ENCODE measurements at places on chromosomes 1 and 21.

- peak overlapping the region; percentile 83 for H3K4me3 ChIP-seq
- H3K27me3 ChIP-seq: no peaks in the 10 kb centered on the region
- H3K4me1 ChIP-seq: peaks cover 44% of the 10 kb centered on the region
These were observed 1.3 kb downstream of the AMIGO1 start for GRCh38 chr1:109508001-109508872.

DNA sequence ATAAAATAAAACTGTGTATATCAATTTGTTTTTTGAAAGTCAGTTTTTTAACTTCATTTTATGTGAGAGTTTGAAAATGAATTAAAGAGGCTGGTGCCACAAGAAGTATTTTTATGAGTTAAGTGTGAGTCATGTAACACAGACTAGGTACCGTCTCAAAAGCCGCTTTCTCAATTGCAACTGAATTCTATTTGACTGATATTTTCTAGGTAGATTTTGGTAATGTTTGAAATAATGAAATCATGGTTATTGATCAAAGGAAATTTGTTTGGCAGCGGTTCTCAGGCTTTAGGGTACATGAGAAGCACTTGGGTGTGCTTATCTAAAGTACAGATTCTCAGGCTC lies 4.6 kb downstream of the SNX27 start:
- no peaks in the 10 kb centered on the region for H3K27me3 ChIP-seq
- H3K4me3 ChIP-seq: no peak overlapping the region
- H3K27ac ChIP-seq: no peak overlapping the region
- H3K4me1 ChIP-seq: peaks cover 53% of the 10 kb centered on the region
- no peak for DNase-seq

DNA sequence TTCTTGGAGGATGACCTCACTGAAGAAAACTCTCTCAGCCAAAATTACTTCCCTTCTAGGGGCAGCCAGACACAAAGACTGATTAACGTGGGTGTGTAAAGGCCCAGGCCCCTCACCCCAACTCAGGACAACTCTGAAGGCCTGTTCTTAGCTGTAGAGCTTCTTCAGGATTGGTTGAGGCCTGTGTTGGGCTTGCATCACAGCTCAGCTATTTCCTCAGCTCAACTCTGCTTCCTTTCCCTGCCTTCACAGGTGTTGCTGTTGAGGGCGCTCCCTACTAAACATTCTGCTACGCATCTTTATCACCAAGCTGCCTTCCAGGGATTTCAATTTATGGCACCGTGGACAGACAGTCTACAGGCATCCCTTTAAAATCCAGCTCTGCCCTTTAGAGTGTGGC lies 36.8 kb downstream of the MAB21L3 start:
- peaks cover 12% of the 10 kb centered on the region for H3K4me1 ChIP-seq
- no peaks in the 10 kb centered on the region for H3K27me3 ChIP-seq
- H3K4me3 ChIP-seq: no peak overlapping the region

DNA sequence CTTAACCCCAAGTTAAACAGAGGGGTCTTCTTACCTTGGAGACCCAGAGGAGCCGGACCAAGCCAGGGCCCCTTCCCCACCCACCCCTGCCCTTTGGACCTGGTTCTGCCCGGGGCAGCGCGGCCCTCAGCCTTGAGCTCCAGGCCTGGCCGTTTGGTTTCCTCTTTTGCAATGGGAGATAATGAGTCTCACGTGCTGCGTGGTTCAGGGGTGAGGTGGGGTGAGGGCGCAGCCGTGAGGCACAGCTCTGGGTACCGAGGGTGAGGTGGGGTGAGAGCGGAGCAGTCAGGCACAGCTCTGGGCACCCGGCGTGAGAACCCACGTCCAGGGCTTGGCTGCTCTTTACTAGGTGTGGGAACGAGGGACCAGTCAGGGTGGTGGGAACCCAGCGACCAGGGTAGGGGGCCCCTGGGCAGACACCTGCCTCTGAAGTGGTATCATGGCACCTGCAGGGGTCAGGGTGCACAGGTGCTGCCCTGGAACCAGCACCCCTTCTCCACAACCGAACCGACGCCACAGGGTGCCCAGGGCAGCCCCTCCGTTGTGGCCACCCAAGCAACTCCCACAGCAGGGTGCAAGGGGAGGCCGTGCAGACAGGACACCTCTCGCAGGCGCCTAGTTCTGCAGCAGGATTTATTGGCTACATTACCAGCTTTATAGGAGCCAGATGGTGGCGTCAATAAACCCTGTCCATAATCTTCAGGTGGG lies 182.2 kb downstream of the PRDM16 start:
- H3K27me3 ChIP-seq: no peaks in the 10 kb centered on the region
- H3K4me1 ChIP-seq: no peaks in the 10 kb centered on the region
- no peaks in the 10 kb centered on the region for H3K36me3 ChIP-seq
- no peak overlapping the region for H3K27ac ChIP-seq
- no peak for DNase-seq

DNA sequence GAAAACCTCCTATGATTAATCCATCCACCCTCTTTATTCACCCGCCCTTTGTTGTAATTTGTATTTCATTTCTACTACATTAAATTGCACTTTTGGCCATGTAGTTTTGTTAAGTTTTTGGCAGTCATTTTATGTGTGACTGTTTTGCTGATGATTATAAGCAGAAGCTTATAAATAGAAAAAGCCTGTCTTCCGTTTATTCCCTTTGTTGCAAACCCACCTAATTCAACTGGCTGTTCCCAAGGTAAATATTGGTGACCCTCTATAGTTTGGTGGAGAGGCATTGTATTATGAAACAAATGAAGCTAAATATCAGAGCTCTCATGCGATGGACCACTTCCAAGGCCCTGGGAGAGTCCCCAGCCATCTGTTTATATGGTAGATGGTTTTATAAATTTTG lies 36.7 kb upstream of the IGSF3 start:
- H3K4me1 ChIP-seq: no peaks in the 10 kb centered on the region
- H3K36me3 ChIP-seq: no peaks in the 10 kb centered on the region
- H3K27me3 ChIP-seq: peaks cover 6% of the 10 kb centered on the region
- no peak for DNase-seq
- no peak overlapping the region for H3K4me3 ChIP-seq

DNA sequence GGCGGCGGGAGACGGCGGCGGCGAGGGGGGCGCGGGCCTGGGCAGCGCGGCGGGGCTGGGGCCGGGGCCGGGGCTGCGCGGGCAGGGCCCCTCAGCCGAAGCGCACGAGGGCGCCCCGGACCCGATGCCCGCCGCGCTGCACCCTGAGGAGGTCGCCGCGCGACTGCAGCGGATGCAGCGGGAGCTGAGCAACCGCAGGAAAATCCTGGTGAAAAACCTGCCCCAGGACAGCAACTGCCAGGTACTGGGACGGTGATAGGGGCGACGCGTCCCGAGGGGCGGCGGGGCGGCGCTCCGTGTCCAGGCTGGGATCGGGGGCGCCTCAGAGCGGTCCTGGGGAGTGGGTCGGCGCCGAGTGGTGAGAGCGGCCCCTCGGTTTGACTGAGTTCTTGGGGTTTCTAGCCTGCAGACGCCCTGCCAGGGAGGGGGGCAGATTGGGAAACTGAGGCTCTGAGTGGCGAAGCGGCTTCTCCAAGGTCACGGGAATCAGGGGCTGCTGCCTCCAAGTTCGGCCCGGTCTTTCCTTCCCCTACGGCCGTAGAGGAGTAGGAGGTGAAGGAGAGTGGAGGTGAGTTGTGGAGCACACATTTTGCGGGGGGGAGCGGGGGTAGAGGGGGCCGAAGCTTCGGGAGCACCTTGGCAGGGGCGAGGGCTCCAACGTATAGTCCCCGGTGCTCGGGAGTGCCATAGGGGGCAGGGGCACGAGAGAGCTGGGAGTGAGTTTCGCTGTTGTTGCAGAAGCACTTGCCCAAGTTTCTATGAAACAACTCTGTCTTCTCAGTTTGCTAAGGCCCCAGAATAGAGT lies 508 bp downstream of the RAVER2 start:
- H3K27me3 ChIP-seq: no peaks in the 10 kb centered on the region
- peaks cover 30% of the 10 kb centered on the region for H3K4me1 ChIP-seq
- H3K27ac ChIP-seq: peak overlapping the region; percentile 83
- H3K4me3 ChIP-seq: peak overlapping the region; percentile 94

- H3K27ac ChIP-seq: no peak overlapping the region
- H3K4me1 ChIP-seq: peaks cover 7% of the 10 kb centered on the region
- H3K36me3 ChIP-seq: no peaks in the 10 kb centered on the region
- H3K4me3 ChIP-seq: no peak overlapping the region
- no peak for DNase-seq
These were observed 147.8 kb downstream of the OMA1 start for GRCh38 chr1:58398714-58399113.

DNA sequence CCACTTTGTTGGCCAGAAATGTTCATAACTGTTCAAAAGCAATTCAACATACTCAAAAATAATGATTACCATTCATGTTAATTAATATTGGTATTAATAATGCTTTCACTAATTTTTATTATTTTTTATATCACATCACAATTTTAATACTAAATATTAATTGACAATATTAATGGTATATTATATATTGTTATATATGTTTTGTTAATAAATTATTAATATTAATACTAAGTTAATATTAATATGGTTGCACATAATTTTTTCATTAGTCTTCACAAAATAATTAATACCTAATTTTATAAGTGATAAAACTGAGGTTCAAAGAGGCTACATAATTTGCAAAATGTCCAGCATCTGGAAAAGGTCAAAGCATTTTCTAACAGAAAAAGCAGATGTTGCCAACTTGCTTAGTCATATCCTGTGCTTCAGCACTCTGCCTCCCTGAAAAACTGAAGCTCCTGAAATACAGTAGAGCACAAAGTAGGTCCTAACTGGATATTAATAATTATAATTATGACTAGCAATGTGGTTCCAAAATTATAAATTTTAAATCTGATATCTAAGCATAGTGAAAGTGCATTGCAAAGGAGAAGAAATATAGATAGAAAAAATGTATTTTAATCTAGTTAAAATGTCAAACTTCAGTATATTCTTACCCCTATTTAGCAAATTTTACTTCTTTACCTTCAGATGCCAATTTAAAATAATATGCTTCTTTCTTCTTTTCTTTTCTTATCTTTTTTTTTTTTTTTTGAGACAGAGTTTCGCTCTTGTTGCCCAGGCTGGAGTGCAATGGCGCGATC lies 123.2 kb upstream of the TNFSF4 start:
- no peak overlapping the region for H3K4me3 ChIP-seq
- H3K27me3 ChIP-seq: no peaks in the 10 kb centered on the region
- DNase-seq: no peak
- H3K4me1 ChIP-seq: peaks cover 4% of the 10 kb centered on the region
- H3K36me3 ChIP-seq: no peaks in the 10 kb centered on the region

DNA sequence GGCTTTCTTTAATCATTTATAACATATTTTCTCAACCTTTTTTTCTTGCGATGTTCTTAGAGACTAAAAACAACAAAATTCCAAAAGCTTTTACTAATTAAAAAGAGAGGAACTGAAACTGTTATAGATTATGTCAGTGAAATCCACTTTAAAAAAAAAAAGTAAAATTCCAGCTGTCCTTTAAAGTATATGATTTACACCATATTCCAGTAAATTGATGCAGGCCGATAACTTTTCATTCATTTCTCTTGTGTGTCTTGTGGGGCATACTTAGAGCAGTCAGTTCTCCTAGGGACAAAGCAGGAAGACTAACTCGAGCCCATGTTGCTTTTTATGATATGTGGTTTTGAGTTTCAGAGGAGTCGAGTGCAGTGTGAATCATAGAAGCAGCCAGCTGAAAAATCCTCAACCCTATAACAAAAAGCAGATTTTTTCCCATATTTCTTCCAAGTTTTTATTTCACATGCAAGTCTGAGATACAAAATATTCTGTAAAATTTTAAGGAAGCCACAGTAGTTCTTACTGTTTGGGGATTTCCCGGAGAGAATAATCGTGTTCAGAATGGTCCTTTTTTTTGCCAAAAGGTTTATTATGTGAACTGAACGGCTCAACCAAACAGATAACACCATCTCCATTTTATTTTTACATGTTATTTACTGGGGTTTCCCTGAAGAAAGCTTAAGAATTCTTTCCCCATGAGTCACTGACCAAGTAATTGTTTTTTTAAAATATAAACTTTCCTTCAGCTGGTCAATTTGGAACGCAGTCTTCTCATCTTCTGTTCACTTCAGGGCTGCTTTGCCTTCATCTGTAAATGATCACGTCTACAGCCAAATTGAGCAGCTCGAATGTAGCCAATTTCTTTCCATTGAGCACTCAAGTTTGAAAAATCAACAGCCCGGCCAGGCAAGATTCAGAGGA lies 77.0 kb upstream of the C1orf105 start:
- no peak overlapping the region for H3K27ac ChIP-seq
- H3K4me1 ChIP-seq: peaks cover 8% of the 10 kb centered on the region
- DNase-seq: no peak
- no peaks in the 10 kb centered on the region for H3K27me3 ChIP-seq
- H3K36me3 ChIP-seq: no peaks in the 10 kb centered on the region

GRCh38 chr1:35561972-35562680 lies 4.5 kb downstream of the NCDN start:
- no peak overlapping the region for H3K27ac ChIP-seq
- H3K27me3 ChIP-seq: no peaks in the 10 kb centered on the region
- peaks cover 16% of the 10 kb centered on the region for H3K4me1 ChIP-seq

- H3K27me3 ChIP-seq: peaks cover 4% of the 10 kb centered on the region
- H3K4me1 ChIP-seq: no peaks in the 10 kb centered on the region
- no peak overlapping the region for H3K4me3 ChIP-seq
These were observed 207.7 kb upstream of the GJB5 start for GRCh38 chr1:34547046-34547674.

- H3K36me3 ChIP-seq: peaks cover 30% of the 10 kb centered on the region
- H3K4me3 ChIP-seq: no peak overlapping the region
- H3K27me3 ChIP-seq: no peaks in the 10 kb centered on the region
- no peak for DNase-seq
These were observed 37.9 kb downstream of the GABPA start for GRCh38 chr21:25772686-25773085.

DNA sequence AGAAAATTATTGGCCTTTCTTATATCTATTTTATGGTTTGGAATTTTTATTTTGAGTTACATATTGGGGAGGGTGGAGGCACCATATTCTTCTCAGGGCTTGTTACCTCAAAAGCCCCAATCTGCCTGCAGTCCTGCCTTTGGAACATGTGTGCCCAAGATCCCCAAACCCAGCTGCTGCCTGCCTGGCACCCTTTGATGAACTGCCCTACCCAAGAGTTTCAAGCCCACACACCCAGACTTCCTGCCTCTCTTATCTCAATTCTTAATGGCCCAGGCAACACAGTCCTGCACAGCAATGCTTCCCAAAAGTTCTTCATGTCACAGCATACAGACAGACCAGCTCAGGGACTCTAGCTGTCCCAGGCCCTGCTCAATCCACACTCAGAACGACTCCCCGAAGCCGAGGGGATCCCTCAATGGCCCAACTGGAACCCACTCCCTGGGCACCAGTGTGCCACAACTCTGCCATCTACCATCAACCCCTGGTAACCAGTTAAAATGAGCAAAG lies 19.2 kb downstream of the OLFML2B start:
- no peaks in the 10 kb centered on the region for H3K36me3 ChIP-seq
- H3K27me3 ChIP-seq: no peaks in the 10 kb centered on the region
- H3K4me3 ChIP-seq: no peak overlapping the region
- peak overlapping the region; percentile 74 for H3K27ac ChIP-seq
- H3K4me1 ChIP-seq: peaks cover 23% of the 10 kb centered on the region

Measured in psoas muscle (tissue), 8 donors.